ENCODE measurements at places on chromosomes 7 and 10.

DNA sequence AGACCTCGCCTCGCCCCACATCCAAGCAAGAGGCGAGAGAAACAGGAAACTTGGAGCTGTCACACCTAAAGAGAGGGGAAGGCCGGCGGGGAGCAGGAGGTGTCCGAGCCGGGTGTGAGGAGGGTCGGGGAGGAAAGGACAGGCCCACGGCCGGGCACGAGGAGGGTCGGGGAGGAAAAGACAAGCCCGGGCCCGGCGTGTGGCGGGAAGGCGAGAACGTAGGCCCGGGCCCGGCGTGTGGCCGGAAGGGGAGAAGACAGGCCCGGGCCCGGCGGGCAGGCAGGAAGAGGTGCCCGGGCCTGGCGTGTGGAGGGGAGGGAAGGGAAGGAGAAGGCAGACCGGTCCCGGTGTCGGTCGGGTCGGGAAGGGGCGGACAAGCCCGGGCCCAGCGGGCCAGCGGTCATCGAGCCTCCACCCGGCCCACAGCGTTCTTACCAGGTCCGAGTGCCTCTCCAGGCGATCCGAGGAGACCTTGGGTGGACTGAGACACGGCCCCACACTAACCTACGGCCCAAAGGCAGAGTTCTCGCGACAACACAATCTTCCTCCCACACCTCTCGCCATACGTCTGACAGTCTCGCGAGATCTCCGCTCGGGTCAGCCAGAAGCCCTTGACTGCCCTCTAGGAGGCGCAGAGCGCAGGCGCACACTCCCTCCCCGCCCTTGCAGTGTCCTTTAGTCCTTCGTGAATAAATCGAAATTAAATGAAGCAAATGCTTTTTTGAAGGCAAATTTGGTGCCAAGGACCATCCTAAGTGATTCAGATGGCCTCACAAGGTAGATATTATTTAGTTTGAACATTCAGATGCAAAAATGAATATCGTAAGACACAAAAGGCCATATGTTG lies at the start of gene NCOA4:
TSS of gene NCOA4 (minus strand) at position 533 of the 847 bp plus-strand sequence. CDS start 13,943 bp downstream, outside the sequence.
- peak; percentile 86 for DNase-seq

- no peak for DNase-seq
Observed at GRCh38 chr7:100580466-100581283, 5.3 kb downstream of the LRCH4 start.

DNA sequence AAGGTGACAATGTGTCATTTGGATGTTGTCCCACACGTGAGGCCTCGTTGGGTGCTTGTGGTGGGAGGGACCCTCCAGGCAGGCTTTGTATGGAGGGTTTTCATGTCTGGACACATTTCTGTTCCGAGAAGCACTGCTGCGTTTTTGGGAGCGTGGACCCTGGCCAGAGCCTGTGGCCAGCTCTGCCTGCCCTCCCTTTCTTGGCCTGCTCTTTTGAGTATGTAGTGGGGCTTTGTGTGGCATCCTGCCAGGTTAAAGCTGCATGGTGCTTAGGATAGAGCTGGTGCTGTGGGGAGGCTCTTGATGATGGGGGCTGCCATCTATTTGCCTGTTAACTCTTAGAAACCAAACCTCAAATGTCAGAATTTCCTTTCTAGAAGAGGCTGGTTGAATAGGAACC lies 45.7 kb downstream of the GLRX3 start:
- no peak for DNase-seq

GRCh38 chr7:157981778-157982177 lies 605.8 kb downstream of the PTPRN2 start:
- no peak for DNase-seq

DNA sequence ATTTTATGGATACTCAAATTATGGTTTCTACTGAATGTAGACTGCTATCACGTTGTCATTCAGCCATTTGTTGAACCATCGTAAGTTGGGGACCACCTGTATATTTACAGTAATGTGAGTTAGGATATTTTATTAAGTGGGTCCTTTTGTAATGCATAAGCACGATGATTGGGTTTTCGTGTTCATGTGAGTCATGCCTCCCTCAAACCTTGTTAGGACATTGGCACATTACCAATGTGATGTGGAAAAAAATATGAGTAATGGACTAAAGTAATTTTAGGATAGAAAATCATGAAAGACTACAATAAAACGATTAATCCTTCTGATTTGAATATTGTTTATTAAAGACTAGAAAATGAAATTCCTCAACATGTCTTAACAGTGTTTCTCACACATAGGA lies 8.7 kb downstream of the SMC3 start:
- no peak for DNase-seq

DNA sequence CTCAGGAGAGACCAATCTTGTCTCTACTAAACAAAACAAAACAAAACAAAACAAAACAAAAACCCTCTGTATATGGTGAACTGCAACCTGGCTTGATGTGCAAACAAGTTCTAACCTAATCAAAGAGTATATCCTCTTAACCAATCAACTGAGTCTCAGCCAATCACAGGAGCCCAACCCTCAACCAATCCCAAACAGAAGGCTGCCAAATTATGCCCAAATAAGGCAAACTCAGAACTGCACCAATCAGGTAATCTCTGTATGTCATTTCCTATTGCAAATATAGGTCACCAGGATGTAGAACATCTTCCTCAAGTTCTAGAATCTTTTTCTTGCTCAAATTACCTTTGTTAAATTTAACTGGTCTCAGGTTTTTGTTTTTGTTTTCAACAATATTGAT lies 5.2 kb downstream of the FAM133B start:
- no peak for DNase-seq

GRCh38 chr10:104563051-104563450 lies 78.0 kb upstream of the SORCS3 start:
- no peak for DNase-seq

DNA sequence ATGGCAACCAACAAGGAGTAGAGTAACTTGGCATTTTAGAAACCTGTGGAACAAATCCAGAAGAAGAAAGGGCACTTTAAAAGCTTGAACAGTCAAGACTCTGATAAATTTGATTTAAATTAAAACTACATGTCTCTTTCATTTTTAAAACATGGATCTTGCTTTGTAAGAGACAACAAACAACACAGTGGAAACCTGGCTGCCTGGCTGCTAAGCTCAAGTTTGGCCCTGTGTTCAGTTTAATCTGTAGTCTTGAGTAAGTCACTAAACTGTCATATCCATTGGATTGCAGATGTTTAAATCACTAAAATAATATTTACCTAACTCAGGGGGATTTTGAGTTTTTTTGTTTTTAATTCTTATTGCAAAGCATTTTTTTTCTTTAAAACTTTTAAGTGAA lies 374.9 kb upstream of the SEMA3D start:
- DNase-seq: no peak

DNA sequence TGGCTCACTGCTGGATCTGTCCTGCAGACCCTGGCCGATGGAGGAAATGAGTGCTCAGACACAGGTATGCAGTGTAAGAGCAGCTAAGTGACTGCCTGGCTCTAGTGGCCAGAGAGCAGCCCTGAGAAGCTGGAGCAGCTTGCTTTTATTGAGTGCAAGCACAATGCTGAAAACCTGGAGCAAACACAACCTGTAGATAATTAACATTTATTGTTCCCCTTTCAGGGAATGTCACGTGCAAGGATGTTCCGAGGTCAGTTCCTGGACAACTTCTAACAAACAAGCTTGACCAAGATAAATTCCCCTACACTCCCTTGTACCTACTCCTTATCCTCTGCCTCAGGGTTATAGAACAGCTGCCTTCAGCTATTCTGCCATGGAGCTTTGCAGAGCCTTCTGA lies 31.3 kb downstream of the DDC start:
- DNase-seq: no peak

DNA sequence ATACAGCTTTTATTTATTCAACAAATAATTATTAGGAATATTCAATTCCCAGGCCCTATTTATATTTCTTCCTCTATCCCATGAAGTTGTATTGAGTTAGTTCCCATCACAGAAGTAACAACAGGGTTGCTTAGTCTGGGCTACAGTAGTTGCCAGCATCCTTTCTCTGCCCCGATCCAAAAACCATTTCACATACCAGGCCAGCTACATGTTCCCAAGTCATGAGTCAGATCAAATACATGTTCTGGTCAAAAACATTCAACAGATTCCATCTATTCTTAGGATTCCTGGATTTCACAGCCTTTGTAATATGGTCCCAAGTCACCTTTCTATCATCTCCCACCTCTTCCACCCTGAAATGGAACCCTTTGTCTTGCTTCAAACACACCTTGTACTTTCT lies 91.6 kb downstream of the RAB11FIP2 start:
- DNase-seq: no peak

- no peak for DNase-seq
Observed at GRCh38 chr7:12131122-12131521, 80.0 kb upstream of the TMEM106B start.

- no peak for DNase-seq
Observed at GRCh38 chr10:121648493-121648892, 50.2 kb upstream of the FGFR2 start.

GRCh38 chr10:62057359-62057758 lies 155.9 kb downstream of the ARID5B start:
- no peak for DNase-seq

GRCh38 chr10:51162002-51162401 lies 87.7 kb downstream of the PRKG1 start:
- DNase-seq: no peak
